C1 segment of cervical spinal cord (tissue), 14 donors: ENCODE measurements at places on chromosomes 12 and 14.

DNA sequence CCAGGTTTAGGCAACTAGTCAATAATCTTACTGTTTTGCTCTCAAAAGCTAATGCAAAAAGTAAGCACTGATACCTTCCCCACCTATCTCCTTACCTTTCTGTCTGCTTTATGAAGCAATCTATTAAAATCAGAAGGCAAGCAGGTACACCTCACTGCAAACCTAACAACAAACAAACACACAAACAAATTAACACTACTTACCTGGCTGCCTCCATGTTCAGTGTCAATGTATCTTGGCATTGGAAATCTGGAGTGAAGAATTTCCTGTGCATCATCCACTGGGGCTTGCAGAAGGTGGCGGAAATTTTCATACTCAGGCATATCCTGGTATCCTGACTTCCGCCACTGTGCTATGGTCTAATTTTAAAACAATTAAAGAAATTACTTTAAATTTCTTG lies 62.5 kb downstream of the SEC23A start:
- DNase-seq: no peak

GRCh38 chr14:59316151-59316830 lies 127.8 kb downstream of the DAAM1 start:
- DNase-seq: no peak

DNA sequence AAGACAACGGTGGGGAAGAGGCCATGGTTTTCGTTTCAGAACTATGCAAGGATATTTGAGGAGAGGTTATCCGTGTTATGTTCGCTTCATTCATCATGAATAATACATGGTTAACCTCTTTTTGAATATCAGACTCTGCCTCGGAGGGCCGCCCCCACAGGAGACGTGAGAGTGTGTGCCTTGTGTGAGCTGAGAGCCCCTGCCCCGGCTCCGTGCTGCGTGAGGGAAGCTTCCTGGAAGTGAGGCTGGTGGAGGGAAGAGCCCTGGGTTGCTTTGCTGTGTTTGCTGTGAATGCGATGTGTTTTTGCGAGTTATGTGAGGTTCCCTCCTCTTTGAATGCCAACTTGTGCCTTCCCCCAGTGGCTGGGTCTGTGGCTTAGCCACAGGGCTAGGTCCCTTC lies 146.0 kb upstream of the RTL1 start:
- DNase-seq: no peak

GRCh38 chr12:97560350-97560749 lies 97.7 kb downstream of the RMST start:
- no peak for DNase-seq

DNA sequence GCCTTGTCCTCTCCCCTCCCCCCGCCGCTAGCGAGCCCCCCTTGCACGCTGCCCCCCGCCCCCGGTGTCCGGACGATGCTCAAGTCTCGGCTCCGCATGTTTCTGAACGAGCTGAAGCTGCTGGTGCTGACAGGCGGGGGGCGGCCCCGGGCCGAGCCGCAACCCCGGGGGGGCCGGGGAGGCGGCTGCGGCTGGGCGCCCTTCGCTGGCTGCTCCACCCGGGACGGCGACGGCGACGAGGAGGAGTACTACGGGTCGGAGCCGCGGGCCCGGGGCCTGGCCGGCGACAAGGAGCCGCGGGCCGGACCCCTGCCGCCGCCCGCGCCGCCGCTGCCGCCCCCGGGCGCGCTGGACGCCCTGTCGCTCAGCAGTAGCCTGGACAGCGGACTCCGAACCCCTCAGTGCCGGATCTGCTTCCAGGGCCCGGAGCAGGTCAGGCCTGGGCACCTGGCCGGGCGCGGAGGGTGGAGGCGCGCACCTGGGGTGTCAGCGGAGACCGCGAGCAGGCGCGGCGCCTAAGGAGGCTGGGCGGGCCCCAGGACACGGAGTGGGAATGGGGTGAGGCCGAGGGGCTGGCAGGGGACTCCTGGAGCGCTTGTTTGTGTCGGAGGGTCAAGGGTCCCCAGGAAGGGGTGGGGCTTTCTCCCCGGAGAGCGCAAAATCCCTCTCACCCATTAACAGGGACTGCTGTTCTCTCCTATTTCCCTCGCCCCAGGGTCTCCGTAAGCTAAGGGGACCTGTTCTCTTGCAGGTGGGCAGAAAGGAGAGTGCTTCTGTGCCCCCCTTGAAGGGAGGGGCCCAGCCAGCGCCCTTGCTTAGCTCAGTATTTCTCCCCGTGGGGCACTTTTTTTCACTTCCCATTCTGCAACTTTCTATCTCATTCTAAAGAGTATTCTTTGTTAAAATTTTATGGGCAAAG lies 810 bp downstream of the MARCHF9 start:
- no peak for DNase-seq

DNA sequence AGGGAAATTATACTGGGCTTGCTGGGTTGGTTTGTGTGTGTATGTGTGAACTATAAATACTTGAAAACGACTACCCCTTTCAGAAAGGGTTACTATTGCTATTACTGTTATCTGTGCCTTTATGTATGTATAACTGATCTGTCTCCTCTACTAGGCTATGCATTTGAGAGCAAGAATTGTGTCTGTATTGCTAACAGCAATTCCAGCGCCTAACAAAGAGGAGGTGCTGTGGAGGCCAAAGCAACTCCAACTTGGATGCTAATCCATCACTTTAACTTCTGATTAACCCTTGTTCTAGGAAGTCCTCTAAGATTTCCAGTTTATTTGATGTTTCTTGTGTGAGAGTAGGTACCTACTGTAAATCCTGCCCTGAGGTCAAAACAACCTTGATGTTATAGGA lies 313.9 kb downstream of the PCNX1 start:
- no peak for DNase-seq

- no peak for DNase-seq
Measured at GRCh38 chr12:108193917-108194316, 64.8 kb downstream of the WSCD2 start.

GRCh38 chr12:59298296-59298695 lies 297.5 kb upstream of the SLC16A7 start:
- no peak for DNase-seq

- no peak for DNase-seq
Measured at GRCh38 chr14:29913566-29913965, 14.1 kb downstream of the PRKD1 start.

DNA sequence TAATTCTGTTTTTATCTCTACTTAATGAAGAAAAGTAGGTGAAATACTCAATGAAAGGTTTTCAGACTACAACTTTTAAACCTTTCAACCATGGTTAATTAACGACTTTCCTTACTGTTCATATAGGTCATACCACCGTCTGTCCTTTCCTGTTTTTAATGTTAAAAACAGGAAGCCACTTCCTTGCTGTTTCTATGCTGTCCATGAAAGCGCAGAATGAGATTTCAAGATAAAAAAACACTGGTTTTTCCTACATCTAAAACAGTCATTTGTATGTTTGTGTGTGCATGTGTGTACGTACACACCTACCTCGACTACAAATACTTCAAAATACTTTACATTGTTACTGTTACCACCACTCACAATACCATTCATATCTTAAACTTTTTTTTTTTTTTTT lies 27.3 kb downstream of the SPTLC2 start:
- no peak for DNase-seq
